ENCODE measurements at places on chromosomes 16 and 17.

DNA sequence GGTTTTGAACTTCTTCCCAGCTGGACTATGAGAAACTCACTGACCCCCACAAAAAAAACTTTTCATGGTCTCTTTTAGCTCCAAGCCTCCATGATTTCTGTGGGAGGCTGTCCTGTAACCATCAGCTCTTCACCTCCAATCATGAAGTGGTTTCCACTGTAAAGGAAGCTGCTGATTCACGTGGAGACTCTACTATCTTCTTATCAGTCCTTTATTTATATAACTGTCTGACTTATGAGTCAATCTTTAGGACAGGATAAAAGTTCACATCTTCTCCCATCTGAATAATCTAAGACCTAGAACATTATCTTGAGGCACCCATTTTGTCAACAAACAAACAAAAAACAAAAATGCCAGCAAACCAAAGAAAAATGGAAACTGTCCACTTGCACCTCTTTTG, 409.9 kb downstream of the SLC39A11 start:
- DNase-seq: no peak

DNA sequence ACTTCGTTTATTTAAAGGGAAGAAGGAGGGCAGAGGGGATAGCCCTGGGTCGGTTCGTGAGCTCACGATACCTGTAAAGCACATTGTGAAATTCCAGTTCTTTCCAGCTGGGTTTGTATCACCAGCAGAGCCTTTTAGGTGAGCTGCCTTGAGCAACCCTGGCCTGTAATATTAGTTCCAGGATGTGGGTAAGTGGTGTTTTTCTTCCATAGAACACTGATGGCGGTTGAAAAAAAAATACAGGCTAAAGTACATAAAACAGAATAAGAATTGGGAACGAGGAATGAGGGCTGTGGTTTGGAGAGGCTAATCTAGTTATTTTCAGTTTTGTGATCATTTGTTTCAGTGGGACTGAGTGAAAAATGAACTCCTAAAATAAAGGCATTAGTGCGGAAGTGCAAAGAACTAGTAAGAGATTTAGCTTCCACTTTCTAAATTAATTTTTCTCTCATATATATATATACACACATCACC, 20.6 kb downstream of the HS3ST3B1 start:
- DNase-seq: no peak

DNA sequence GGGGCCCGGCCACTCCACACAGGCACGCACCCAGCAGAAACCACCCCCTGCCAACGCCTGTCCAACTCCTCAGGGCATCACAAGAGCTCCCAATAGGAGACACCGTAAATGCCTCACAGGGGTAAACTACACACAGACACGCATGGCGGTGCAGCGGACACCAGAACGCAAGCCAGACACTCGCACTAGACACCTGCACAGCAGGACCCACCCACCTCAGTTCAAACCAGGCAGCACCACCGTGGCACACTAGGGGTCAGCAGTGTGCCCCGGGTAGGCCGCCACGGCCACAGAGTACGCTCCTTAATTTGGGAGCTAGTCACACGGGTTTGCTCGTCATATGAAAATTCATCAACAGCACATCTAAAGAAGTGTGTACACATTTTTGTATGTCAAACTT, 3.4 kb downstream of the SLC38A10 start:
- no peak for DNase-seq

GRCh38 chr17:16915752-16916556, 56.0 kb downstream of the TNFRSF13B start:
- DNase-seq: no peak

DNA sequence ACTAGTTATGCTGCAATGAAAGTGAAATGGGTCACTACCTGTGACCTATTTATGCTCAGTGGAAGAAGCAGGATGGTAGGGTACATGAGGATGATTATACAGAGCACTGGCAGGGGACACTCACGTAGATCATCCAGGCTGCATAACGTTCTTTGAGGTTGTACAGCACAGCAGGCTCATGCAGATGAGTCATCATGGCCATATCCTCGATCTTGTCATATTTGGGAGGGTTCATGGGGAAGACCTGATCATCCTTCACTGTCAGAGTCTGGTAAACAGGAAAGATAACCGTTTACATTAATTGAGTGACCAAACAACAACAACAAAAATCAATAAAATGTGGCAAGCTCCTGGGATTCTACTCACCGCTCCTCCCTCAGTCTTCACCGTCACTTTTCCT, 2.1 kb downstream of the MYH2 start:
- DNase-seq: no peak

- no peak for DNase-seq
Measured at GRCh38 chr16:53546988-53547391, 44.0 kb upstream of the AKTIP start.

DNA sequence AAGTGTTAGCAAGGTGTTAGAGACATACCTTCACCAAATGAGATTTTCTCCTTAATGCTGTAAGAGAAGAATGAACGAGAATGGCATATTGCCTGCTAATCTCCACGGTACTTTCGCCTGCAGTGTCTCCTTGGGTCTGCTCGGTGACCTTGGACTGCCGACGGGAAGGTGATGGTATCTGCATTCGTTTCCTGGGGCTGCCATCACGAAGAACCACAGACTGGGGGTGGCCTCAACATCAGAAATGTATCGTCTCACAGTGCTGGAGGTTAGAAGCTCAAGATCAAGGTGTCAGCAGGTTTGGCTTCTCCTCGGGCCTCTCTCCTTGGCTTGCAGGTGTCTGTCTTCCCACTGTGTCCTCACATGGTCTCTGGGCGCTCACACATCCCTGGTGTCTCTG, 86.3 kb upstream of the TNRC6C start:
- DNase-seq: no peak

DNA sequence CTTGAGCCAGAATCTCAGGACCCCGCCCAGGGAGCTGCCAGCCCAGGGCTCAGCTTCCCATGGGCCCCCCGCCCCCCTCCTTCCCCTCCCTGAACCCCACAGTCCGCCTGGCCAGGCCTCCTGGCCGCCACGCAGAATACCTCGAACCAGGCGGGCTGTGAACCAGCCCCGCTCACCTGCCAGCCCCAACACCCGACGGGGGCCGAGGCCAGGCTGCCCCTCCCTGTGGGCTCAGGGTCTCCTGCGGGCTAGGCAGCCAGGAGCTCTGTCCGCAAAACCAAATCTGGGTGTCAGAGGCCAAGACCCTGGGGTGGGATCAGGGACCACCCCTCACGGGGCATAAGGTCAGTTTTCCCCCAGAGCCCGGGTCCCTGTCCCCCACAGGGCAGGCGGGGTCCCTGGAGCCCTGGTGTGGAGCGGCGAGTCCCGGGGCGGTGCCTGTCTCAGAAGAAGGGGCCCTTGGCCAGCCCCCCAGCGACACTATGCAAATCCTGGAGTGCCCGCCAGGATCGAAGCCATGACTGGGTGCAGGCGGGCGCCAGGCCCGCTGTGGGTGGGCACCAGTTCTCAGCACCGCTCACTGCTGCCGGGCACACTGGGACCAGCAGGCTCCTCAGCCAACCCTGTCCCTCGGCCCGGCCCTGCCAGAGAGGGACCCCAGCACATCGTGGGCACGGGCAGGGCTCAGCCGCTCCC, 6.4 kb upstream of the PRR35 start:
- DNase-seq: no peak

DNA sequence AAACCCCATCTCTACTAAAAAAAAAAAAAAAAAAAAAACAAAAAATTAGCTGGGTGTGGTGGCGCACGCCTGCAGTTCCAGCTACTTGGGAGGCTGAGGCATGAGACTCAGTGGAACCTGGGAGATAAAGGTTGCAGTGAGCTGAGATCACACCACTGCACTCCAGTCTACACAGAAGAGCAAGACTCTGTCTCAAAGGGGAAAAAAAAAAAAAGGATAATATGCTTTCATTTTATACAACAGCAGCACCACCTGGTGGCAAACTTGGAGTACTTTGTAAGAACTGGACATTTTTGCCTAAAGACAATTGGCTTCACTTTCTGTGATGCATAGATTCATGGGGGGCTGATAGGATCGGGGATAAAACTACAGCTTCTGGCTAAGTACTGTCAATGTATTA, 8.5 kb downstream of the CHTF8 start:
- peak; percentile 49 for DNase-seq

DNA sequence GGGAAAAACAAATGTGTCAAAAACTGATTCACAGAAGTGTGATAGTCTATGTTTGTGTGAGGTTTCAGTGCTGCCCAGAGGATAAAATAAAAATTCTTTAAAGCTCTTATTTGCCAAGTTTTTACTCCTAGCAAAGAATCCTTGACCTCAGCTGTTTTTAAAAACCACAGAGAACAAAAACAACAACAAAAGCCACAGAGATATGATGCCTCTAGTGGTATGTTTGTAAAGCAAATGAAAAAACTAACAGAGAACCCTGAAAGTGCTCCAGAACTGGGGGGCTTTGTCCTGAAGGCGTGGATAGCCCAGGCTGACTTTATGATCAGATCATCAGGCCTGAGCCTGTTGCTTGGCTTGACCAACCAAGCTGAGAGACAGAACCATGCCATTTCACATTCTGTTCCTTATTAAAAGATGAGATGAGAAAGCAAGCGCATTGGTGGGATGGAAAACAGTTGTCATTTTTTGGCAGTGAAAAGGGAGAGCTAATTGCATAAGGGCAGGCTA, 411.0 kb downstream of the CPPED1 start:
- DNase-seq: no peak

- DNase-seq: no peak
Measured at GRCh38 chr16:67733734-67734470, 14.8 kb upstream of the GFOD2 start.

- no peak for DNase-seq
Measured at GRCh38 chr16:78659668-78660217, 560.3 kb downstream of the WWOX start.

GRCh38 chr17:4436381-4436780, 2.6 kb downstream of the SPNS3 start:
- DNase-seq: no peak

DNA sequence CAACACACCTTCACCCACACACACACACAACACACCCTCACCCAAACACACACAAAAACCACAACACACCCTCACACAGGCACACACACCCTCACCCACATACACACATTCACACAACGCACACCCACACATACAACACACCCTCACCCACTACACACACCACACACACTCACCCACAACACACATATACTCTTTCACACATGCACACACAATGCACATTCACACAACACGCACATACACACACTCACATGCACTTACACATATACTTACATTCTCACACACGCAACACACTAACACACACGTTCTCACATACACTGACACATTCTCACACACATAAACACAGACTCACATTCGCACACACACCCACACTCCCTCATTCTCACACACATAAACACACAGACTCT, 3.8 kb downstream of the ASGR1 start:
- no peak for DNase-seq

- DNase-seq: no peak
Measured at GRCh38 chr16:1127101-1127500, 25.8 kb upstream of the CACNA1H start.

GRCh38 chr17:6831661-6832263, at the start of gene TEKT1:
TEKT1 (minus strand) TSS chr17:6831729; CDS start chr17:6830376, 1,353 bp downstream.
- DNase-seq: no peak

GRCh38 chr16:80894091-80894490, 89.7 kb upstream of the CDYL2 start:
- DNase-seq: no peak

DNA sequence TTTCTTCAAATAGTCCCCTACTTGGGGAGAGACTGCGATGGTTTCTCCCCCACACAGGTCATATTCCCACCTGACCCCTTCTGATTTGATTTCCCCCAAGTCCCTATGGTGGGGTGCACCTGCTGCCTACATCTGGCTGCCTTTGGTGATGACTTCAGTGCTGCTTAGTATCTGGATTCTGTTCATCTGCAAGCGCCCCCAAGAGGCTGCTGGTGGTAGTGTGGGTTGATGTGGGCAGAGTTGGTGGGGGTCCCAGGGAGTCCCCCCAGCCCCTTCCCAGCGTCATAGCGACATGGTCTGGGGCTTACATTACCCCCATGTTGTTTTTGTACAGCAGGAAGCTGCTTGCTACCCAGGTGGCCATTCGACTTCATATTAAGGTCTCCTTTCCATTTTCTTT, 99.2 kb downstream of the NTN1 start:
- DNase-seq: no peak

GRCh38 chr16:24851700-24852099, 5.9 kb downstream of the SLC5A11 start:
- no peak for DNase-seq

- DNase-seq: no peak
Measured at GRCh38 chr16:84169765-84170310, 17.0 kb downstream of the TAF1C start.

DNA sequence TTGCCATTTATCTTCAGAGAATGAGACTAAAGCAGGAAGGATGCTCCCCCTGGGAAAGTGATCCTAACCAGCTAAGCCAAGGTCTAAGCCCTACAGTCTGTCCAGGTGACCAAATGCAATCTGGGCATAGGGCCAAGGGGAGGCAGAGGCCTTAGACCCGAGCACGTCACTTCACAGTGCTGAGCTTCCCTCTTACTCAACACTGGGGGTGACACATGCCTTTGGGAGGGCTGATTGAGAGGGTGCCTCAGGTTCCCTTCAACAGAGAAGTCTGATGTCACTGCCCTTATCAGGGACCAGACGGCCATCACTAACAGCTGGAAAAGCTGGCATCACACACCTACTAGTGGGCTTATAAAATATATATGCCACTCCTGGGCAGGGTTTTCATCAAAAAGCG, 4.0 kb downstream of the CIAO2B start:
- DNase-seq: peak; percentile 74

DNA sequence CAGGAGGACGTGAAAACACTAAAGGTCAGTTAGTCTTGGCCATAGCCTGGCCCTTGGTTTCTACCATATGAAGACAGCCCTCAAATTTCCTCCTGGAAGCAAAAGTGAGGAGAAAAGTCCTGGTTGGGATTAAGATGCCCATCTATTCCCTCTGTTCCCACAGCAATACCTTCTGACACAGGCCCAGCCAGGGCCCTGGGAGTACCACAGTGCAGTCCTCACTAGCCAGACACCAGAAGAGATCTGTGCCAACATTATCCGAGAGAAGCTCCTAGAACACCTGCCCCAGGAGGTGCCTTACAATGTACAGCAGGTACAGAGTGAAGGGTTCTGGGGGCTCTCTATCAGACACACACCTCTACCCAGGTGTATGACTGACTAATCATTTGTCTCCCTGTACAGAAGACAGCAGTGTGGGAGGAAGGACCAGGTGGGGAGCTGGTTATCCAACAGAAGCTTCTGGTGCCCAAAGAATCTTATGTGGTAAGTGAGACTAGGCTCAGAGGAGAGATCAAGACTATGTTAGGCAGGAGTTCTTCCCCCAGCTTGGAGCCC, 4.1 kb downstream of the ERAL1 start:
- DNase-seq: no peak

DNA sequence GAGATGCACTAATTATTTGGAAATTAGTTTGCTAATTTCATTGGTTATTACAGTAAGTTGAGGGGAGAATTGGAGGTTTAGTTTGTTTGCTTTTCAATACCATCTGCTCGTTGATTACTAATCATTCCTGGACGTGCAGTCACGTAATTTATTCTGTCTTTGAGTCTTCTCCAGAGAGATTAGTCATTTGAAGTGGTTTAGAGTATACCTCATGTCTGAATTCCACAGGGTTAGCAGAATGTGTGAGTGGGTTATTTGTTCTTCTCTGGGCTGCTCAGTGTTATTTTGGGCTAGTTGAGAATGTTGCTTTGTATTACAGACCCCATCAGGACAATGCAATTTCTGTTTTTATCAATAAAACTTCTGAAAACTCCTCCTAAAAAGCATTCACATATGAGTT, 265.0 kb downstream of the RBFOX1 start:
- DNase-seq: no peak
